H4 (cell line): ENCODE measurements at places on chromosomes 5 and 9. TPM values are rescaled to one million over a fixed set of nuclear protein-coding genes. Genes with fewer than 3 reads are reported as not detected.

DNA sequence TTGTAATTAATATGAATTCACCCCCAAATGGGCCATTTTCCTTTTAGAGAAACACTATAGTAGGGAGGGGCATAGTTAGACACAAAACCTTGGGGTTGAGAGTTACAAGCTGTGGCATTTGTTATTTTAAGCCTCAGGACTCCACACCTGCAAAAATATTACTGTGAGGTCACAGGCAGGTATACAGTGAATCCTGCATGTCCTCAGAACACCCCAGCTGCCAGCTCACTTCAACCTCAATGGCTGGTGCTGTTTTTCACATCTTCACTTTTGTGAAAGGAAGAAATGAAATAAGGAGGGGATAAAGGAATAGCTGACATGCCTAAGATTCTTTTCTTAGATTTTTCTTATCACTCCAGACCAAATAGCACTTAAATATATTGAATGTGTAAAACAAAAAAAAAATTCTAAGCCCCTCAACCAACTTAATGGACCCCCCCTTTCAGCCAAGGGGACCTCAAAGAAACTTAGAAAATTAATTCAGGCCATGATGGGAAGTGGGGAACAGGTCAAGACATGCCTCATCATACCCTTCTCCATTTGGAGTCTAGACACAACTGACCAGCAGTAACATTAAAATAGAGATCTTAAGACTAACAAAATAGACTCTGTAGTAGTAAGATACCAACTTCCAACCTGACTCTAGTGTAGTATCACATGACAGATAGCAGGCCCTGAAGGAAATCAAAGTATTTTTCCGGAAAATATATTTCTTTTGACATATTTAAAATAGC, 9.2 kb downstream of the C9orf85 start:
- DNase-seq: no peak

DNA sequence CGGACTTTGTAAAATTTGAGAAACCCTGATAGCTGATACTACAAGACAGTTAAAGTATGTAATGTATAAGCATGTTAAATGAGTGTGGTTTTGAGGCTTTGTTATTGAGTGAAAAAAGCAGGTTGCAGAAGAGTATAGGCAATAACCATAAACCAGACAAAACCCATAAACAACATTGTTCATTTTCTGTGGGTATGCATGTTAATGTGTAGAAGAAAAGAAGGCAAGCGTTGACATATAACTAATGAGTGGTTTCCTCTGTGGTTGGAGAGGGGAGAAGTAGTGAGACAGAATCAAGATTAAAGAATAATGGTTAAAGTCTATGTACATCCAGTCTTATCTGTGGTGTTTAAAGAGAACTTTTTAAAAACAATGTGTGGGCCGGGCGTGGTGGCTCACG, 26.2 kb downstream of the RAD23B start:
- DNase-seq: no peak

Gene LHX3
- total RNA-seq: not detected in 2 replicates

- DNase-seq: peak; percentile 64
These were observed 13.2 kb upstream of the ICE1 start for GRCh38 chr5:5409151-5409810.

DNA sequence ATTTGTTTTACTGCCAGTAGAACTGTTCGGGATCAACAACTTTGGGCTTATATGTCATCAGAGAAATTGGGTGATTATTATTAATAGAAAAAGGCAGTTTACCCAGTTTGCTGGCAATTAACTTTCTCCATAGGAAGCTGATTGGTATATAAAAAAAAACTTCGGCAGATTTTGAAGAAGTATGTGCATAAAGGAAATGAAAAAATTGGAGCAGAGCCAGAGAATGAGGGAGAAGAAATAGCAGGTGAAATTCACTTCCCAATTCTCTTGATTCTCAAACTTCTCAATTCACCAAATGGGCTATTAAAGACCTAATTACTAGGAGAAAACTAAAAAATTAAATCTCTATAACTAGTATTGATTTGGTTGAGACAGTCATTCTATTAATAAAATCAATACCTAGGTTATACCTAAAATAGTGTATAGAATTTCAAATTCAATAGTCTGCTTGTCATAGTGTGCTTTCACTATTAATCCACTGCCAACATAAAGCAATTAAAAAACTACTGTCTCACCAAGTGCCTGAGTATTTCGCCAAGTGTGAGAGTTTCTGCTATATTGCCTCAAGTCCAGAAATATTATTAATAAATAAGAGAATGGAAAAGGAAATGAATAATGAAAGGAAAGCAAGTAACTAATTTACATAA, 47.5 kb downstream of the STX17 start:
- no peak for DNase-seq

DNA sequence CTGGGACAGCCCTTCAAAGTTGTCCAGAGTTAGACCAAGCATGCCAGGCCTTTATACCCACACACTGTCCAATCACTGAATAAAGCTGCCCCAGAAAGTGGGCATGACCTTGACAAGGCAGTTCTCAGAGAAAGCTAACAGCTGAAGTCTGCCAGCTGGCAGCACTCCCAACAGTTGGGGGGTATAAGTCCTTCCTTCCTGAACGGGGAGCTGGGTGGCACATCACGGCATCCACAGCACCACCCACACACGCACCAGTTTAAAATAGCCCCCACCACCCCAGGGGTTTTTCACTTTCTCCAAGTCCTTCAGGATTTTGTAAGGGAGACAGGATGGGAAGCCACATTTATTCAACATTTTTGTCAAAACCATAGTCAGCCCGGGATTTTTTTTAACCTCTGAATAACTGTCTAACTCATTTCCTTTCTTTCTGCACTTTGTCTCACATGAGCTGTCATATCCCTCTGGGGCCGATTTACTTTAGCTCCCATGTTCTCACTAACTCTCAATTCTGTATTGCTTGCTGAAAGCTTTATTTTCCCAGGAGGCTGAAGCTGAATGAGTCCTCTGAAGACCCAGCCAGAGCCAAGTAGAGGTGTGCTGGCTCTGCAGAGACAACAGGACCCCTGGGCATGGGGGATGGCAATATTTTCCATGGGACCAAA, 15.4 kb downstream of the FAM81B start:
- DNase-seq: peak; percentile 36
